NCI-H2081 (cell line): ENCODE measurements at places on chromosomes 13 and 19.

GRCh38 chr13:41837629-41838028 lies 123.3 kb downstream of the VWA8 start:
- no peak for DNase-seq

DNA sequence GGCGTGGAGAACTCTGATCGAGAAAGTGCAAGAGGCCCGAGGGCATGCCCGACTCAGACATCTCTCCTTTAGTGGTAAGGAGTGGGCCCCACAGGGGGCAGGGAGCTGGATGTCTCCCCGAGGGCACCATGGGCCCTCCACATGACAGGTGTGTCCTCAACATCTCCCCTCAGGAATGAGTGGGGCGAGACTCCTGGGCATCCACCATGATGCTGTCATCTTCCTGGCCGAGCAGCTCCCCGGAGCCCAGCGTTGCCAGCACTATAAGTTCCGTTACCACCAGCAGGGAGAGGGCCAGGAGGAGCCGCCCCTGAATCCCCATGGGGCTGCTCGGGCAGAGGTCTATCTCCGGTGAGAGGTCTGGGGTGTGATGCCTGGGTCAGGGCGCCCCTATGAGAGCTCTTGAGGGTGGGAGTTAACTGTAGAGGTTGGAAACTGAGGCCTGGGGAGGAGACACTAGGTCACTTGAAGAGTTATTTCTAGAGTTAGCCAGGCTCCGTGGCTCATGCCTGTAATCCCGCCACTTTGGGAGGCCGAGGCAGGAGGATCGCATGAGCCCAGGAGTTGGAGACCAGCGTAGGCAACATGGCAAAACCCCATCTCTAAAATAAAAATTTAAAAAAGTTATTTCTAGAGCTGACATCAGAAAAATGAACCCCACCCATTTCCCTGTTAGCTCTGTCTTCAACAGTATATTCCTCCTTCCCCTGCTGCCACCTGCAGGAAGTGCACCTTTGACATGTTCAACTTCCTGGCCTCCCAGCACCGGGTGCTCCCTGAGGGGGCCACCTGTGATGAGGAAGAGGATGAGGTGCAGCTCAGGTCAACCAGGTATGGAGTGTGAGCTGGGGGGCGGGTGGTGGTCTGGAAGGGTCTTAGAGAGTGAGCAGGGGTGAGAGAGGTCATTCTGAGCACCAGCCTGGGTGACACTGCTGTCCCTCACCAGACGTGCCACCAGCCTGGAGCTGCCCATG lies 5.1 kb downstream of the IGFLR1 start:
- no peak for DNase-seq

GRCh38 chr13:101567841-101568240 lies 115.4 kb downstream of the ITGBL1 start:
- DNase-seq = no peak

DNA sequence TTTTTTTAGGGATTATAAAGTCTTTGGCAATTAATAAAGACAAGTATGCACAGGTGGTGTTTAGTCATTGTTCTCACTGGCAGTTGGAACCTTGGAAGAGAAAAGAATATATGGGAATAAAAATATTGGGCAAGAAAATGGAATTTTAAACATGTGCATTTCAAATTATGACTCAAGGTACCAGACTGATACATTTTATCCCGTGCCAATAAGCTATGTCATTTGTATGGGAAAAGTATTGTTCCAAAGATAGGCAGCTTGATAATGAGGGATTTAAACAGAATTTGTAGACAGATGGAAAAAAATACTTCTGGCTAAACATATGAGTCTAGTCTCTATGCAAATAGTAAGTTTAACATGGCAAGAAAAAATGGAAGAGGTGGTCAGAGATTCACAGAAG lies 169.5 kb upstream of the UFM1 start:
- DNase-seq = no peak

- no peak for DNase-seq
These were observed 668 bp upstream of the ARHGAP45 start for GRCh38 chr19:1066251-1066747.

DNA sequence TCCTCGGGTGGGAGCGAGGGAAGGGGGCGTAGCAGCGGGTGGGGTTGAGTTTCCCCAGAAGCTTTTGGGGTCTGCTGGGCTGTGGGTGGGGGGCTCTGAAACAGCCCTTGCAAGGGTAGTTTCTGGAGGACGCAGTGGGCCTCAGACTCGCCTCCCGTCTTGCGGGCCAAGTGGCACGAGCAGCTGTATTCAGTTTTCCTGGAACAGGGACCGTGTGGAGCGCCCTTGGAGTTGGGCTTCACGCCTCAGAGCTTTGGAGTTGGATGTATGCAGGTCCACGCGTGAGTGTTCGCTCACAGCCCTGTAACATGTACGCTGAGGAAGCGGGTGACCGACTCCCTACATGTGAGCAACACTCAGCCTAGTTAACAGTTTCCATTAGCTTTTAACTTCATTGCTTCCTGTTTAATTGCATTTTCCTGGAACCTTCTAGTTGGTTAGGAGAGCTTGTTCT lies 603 bp downstream of the TM9SF2 start:
- no peak for DNase-seq

DNA sequence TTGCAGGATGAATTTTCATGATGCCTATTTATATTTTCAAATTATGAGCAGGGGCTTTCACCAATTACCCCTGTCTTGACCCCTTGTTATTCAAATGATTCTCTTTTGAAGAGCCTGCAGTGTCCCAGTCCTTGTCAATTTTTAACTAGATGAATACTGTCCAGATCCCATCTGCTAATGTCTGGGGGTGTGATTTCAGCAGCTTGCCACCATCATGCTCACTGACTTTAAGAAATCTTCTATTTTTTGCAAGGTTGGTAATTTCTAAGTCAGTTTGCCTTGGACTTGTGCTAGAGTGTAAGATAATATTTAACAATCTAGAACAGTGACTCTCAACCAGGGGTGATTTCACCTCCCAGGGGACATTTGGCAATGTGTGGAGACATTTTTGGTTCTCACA lies 106.0 kb downstream of the CACNA1A start:
- DNase-seq = no peak

DNA sequence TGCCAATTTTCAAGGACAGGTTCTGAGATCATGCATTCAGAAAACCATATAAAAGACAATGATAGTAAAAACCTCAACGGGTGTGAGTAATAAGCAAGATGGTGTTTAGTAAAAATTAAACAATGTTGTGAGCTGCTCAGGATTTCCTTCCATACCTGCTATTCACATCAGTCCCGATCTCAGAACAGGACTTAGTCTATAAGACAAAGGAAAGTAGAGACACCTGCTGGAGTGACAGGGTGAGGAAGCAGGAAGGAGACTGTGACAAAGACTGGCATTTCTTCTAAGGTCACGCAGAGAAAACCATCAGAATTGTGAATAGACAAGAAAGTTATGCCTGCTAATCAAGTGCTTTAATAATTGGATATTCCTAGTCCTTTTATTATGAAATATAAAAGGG lies 648.0 kb downstream of the DACH1 start:
- DNase-seq = peak; percentile 30

DNA sequence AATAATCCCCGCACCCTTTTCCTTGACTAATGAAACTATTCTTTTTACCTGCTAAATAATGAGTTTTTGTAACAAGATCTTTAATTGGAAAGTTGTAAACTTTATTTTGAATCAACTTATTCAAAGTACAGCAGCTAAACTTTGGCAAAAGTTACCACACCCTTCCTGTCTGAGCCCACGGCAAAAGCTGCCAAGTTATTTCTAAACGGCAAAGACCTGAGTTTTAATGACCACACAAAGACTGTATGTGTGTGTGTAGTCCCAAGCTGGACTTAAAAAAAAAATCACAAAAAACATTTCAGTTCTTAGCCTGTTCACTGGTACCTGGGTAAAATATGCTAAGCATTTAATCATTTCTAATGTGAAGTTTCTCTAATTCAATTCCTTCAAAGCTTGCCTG lies 60.7 kb downstream of the ZAR1L start:
- no peak for DNase-seq

- no peak for DNase-seq
These were observed 81.1 kb downstream of the ZNF429 start for GRCh38 chr19:21586311-21587116.

GRCh38 chr13:25923217-25924085 lies 128.4 kb downstream of the SHISA2 start:
- DNase-seq = no peak

GRCh38 chr13:82070416-82070815 lies 1729.5 kb upstream of the SPRY2 start:
- no peak for DNase-seq

DNA sequence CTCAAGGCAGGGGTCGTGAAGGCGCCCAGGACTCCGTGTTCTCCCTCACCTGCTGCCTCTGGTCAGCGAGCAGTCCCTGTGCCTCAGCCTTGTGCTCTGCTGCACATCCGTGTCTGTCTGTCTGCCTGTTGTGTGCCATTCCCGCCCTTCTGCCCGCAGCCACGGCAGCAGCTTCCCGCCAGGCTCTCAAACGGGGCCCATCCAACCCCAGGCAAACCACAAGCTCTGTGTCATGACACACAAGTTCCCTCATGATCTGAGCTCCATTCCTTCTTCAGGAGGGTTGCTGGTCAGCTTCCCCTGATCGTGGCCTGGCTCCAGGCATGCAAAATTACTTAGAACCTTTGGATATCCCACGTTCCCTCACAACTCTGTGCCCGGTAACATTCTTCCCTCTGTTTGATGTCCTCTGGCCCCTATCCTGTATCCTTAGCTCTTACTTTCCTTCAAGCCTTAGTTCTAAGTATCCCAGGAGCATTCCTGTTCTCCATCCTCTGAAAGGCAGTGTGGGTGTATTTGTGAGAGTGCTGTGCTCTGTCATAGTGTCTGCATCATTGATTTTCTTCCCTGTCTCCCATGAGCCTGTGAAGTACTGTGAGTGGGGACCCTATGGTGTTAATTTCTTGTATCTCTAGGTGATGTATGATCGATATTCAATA lies 3.2 kb downstream of the GPR183 start:
- no peak for DNase-seq

- DNase-seq = no peak
These were observed 11.4 kb downstream of the COQ8B start for GRCh38 chr19:40705362-40705651.

GRCh38 chr13:60094385-60095088 lies 69.2 kb downstream of the DIAPH3 start:
- DNase-seq = no peak

DNA sequence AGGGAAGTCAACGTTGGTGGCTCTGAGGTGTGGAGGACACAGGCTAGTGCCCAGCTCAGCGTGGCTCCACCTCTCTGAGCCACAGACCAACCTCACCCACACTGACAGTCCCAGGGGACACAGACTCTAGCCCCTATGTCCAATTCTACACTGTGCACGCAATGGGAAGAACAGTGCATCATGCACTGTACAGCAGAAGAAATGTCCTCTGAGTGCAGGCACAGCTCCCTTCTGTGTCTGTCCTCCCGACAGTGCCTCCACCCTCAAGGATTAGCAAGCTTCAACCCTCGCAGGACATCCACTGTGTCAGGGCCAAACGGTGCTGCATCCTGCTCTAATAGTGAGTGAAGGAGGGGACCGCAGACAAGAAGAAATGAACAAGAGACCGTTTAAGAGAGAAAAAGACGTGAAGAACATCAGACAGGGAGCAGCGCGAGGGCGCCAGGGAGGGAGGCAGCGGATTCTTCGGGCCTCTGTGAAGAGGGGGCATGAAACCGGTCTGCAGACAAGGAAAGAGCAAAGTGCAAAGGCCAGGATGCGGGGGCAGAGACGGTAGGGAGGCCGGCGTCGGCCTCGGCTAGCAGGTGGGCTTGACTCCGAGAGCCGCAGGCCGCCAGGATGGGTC lies 681 bp downstream of the ZNF837 start:
- DNase-seq = no peak

GRCh38 chr19:1170938-1171754 lies 2.9 kb downstream of the SBNO2 start:
- no peak for DNase-seq

DNA sequence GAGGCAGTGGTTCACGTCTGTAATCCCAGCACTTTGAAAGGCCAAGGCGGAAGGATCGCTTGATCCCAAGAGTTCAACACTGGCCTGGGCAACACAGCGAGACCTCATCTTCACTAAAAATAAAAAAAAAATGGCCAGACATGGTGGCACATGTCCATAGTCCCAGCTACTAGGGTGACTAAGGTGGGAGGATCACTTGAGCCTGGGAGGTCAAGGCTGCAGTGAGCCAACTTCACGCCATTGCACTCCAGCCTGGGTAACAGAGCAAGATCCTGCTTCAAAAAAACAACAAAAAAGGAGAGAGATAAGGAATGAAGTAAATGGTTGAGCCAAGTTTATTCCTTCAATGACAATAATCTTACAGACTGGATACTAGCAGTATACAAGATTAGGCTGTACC lies 21.3 kb downstream of the TBC1D4 start:
- DNase-seq = no peak

DNA sequence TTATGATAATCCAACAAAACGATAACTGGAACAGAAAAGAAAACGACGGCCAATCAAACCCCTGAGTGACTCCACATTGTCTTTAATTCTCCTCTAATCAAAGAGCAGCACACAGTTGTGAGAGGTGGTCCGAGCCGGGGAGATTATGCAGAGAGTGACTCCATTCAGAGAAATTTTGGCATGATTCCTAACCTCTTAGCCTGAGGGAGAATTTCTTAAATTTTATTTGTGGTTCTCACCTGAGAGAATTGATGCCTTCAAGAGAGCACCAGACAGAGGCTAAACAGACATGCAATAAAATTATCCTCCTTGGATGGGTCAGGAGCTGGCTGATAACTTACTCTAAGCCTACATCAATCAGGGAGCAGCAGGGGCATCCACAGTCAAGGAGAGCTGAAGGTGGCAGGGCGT lies 310.0 kb upstream of the KLF12 start:
- DNase-seq = no peak

DNA sequence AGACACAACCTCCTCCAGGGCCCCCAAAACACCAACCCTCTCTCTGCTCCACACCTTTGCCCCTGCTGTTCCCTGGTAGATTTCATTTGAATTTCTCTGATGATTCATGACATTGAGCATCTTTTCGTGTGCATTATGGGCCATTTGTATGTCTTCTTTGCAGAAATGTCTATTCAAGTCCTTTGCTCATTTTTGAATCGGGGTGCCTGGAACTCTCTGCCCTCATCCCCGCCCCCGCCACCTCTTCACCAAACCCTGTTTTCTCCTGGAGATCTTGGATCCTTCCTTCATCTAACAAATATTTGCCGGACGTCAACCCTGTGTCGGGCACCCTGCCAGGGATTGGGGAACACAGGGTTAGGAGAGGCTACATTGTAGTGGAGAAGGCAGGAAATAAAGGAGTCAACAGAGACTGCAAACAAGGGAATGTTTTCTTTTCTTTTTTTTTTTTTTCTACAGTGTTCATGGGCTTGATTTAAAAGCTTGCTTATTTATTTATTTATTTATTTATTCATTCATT lies 25.5 kb upstream of the SLC1A5 start:
- peak; percentile 27 for DNase-seq

DNA sequence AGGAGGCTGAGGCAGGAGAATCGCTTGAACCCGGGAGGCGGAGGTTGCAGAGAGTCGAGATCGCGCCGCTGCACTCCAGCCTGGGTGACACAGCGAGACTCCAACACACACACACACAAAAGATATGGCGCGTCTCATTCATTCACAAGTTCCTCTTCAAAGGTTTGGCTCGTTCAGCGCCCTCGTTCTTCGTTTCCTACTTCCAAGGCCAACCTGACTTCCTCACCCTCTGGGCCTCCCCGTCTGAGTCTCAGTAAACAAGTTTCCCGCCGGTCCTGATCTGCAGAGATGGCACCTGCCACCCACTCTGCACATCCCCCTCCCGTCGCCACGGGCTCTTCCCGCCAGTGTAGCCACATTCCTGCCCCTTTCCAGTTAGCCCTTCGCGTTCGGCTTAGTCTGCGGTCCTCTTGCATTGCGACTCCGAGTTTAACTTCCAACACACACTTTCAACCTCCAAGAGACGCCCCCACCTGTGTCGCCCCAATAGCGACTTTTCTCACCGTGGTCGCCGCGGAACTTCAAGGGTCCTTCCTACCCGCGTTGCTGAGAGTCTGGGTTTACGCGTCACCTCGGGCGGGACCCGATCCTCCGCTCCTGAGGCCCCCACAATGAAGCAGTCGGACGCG lies 1.3 kb upstream of the BSG start:
- peak; percentile 27 for DNase-seq
